ENCODE measurements at places on chromosomes 1 and 21.
A peak's percentile ranks its signal among the peaks of the same experiment; 100 is the strongest.

DNA sequence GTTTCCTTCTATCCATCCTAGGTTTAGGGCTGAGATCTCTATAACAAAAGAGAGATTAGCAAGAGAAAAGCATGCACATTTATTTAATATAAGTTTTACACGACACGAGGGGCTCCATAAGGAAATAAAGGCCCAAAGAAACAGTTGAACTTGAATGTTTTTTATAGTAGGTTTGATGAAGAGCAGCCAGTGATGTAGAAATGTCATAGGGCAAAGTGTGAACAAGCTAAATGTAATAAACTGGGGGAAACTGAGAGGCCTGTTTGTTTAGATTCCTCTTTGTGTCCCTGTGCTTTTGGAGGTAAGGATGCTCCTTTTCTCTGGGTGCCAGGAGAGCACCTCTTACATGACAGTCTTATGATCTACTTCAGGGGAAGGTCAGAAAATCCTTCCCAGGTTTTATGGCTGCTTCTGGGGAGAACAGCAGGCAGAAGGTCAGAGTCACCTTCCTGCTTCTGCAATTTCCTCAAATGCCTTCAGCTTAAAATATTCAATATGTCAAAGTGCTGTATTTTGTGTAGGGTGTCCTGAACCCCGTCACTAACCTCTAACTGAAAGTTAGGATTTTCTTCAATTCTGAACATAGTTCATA, 9.5 kb upstream of the HORMAD1 start:
- DNase-seq: no peak

DNA sequence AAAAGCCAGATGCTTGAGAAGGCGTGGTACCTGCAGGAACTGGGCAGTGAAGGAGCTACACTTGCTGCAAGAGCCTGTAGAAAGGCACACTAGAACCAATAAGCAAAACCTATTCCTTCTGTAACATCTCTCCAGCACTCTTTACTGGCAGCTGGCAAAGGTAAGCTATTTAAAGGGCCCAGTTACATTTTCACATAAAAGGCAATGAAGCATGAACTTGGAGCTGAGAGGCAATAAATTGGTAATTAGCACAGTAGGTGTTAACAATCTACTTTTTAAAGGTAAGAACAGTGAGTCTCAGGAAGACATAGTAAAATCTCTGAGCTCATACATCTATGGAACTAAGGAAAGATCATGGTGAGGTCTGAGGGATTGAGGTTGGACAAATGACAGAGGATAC, 167.1 kb upstream of the OLFM3 start:
- no peak for DNase-seq

DNA sequence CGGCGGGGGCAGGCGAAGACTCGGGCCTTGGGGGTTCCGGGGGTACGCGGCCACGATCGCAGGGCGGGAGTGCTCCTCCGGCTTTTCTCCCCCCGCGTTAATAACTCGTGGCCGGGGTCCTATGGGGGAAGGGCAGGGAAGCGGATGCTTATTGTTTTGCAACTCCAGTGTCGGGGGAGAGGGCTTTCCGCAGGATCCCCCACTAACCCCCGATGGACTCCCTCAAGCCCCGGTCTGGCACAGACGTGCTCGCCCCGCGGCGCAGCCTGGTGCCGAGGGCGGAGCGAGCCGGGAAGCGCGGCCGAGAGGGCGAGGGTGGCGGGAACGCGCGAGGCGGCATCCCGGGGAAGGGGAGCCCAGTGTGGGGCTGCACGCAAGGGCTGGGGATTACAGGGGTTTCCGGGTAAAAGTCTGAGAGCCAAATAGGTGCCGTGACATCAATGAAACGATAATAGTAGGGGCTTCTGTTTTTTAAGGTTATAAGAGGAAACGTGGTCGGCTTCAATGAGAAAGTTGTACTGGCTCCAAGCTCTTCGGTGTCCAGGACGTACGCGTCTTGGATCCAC, 772 bp downstream of the UCK2 start:
- peak; percentile 61 for DNase-seq

DNA sequence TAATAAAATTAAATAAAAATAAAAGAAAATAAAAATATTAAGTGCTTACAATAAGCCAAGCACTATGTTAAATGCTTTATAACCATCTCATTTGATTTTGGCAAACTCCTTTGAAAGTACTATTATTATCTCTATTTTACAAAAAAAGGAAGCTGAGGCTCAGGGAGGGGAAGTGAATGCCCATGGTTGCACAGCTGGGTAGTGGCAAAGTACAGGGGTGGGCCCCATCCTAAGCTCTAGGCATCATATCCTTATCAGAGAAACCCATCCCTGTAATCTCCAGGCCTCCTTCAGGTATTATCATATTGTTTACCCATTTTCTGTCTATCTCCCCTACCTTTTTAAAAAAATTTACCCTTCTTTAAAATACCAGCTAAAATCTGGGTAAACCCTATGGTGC, 2.3 kb upstream of the MED18 start:
- DNase-seq: no peak

- DNase-seq: no peak
Measured at GRCh38 chr1:213446496-213446895, 395.5 kb downstream of the RPS6KC1 start.

GRCh38 chr1:21647431-21648351, 21.5 kb downstream of the RAP1GAP start:
- DNase-seq: peak; percentile 66

- DNase-seq: no peak
Measured at GRCh38 chr1:67846538-67846937, 13.3 kb upstream of the GNG12 start.

- peak; percentile 41 for DNase-seq
Measured at GRCh38 chr1:234781241-234782065, 171.5 kb upstream of the IRF2BP2 start.

DNA sequence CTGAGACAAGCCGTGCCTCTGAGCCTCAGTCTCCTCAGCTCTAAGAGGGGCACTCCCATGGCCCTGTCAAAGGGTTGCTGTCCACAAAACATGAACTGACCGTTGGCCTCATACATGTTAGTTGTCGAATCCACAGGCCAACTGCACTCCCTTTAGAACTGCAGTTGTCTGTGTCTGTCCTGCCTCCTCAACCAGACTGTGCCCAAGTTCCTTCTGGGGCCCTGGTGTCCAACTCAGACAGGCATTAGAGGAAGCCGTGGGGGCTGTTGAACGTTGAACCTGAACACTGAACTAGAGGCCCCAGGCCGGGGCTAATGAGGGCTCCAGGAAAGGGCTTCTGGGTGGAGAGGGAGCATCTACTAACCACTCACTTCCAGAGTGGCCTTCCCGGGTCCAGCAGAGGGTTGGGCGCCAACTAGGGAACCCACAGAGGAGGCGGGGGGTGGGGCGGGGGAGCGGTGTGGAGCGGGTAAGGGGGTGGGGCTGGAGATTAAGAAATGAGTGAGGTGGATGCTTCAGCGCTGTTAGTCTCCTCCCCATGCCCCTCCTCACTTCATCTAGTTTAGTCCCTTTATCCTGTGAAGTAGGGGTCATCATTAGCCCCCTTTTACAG, at the start of gene RAB42:
TSS of gene RAB42 (plus strand) at position 558 of the 613 bp plus-strand sequence. CDS start 247 bp downstream, outside the sequence.
- no peak for DNase-seq

DNA sequence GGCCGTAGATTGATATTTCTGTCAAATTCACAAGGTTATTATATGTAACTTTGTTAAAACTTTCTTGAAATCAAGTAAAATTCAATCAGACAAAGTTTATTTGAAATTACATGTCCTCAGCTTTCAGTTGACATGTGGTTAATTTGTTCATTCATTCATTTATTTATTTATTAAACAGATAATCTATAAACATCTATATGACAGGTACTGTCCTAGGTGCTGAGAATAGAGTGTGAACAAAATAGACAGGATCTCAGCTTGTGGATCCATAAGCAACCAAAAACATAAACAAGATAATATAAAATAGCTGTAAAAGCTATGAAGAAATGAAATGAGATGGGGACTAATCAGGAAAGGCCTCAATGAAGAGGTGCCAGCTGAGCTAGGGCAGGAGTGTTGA, 72.0 kb downstream of the LRRC8D start:
- no peak for DNase-seq

- DNase-seq: no peak
Measured at GRCh38 chr1:11397151-11397901, 81.6 kb upstream of the DISP3 start.

- DNase-seq: peak; percentile 67
Measured at GRCh38 chr1:166479052-166479631, 312.3 kb upstream of the FAM78B start.

DNA sequence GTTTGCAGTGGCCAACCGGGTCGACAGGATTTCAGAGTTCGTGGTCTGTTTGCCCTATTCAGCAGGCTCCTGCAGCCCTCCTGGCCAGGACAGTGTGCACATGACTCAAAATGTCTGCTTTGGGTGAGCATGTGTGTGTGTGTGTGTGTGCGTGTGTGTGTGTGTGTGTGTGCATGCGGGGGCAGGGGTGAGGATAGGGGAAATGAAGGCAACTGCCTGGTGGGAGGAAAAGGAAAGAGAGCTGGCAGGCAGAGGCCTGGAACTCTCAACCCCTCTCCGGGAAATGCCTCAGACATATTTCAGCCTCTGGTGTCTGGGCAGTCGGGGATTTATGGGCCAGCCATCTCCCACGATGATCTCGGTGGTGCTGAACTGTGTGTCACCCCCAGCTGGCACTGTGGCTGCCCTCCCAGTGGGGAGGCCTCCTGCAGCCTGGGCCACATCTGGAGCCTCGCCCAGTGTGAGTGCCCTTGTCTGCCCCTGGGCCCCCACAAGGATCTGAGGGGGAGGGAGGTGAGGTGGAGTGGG, 15.2 kb downstream of the CDCP2 start:
- no peak for DNase-seq

DNA sequence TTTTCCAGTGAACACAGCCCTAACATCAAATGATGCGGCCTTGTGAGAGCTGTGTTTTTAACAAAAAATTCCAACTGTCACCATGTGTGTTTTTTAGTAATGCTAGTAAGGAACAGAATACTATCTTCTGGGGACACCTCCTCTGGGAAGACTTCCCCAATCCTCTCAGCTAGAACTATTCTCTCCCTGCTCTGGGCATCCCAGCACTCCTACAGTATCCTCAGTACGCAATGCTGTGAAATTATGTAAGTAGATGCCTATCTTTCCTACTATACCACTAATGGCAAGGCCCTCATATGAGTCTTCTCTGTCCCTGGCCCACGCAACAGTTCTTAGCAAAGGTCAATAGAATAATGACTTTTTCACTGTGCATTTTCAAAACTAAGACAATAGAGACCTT, 19.5 kb upstream of the TTC39A start:
- DNase-seq: no peak

DNA sequence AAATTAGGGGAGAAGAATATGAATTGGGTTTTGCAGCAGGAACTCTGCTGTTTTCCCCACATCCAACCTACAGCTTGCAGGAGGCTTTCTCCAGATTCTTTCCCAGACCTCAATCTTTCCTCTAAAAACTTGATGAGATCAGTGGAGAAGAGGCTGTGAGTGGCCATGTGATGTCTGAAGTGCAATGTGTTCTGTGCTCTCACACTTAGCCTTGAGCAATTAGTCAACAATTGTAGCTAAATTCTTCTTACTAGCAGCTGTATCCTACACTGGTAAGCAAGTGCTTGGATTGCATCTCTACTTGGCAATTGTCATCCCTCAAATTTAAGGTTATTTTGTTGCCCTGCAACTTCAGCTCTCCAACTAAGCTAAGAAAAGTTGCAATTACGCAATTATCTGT, 807.3 kb upstream of the RGS18 start:
- no peak for DNase-seq

- no peak for DNase-seq
Measured at GRCh38 chr21:25326181-25326580, 281.1 kb downstream of the MRPL39 start.

- DNase-seq: no peak
Measured at GRCh38 chr1:153353226-153353947, 4.3 kb upstream of the S100A9 start.

GRCh38 chr1:7313826-7314225, 457.3 kb upstream of the VAMP3 start:
- no peak for DNase-seq

GRCh38 chr1:185400052-185400451, 83.0 kb upstream of the IVNS1ABP start:
- no peak for DNase-seq

DNA sequence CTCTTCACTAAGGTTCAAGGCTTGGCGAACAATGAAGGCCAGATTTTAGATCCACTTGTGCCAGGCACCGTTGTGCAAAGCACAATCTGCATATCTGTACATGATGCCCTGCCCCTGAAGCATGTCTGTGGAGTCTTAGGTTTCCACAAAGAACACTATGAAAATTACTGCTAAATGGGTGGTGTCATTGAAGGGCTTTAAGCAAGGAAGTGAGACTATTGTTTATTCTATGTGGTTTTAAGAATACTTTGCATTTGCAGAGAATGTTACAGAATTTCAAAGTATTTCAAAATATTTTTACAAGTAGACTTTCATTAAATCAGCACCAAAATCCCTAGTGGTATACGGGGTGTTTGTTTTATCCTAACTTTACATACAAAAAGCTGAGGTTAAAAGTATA, 8.8 kb downstream of the TSEN15 start:
- DNase-seq: no peak

DNA sequence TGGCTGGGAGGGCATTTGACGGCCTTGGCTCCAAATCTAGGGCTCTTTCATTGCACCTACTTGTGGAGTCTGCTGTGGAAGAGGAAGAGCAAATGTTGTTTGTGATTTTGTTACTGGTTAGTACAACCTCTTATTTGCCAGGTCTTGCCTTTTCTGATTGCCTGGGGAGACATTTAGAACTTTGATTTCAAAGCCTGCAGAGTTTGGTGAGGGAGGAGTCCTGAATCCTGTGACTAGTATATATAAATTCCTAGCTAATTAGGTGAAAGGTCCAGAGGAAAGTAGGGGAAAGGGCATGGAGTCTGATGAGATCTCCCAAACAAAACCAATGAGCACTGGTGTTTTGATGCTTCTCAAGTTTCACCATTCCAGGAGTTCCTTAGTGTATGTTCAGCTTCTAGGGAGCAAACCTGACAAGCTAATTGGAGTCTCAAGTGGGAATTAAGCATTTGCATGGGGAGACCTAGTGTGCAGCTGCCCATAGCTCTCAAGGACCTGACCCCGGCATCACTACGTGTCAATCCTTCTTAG, 5.1 kb upstream of the HMGCS2 start:
- DNase-seq: peak; percentile 21

- peak; percentile 70 for DNase-seq
Measured at GRCh38 chr1:116569776-116570357, 959 bp downstream of the CD58 start.

DNA sequence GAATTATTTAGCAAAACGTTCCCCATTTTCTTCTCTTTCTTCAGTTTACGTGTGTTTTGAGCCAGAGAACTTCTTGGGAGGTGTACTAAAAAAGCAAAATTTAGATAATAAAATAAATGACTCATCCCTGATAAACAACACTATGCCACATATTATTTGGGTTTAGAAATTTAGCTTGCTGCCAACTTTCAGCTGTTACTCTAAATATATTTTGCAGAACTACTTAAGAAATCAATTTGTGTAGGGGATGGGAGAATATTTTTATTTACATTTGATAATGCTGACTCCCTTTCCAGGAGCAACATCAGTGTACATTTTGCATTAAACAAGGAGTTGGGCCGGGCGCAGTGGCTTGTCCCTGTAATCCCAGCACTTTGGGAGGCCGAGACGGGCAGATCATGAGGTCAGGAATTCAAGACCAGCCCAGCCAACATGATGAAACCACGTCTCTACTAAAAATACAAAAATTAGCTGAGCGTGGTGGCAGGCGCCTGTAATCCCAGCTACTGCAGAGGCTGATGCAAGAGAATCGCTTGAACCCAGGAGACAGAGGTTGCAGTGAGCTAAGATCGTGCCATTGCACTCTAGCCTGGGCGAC, 151.4 kb upstream of the ZRANB2 start:
- DNase-seq: no peak

- DNase-seq: no peak
Measured at GRCh38 chr21:42366292-42367010, at the start of gene TFF1. Gene TFF1 (minus strand): TSS chr21:42366535. CDS start chr21:42366495, 40 bp downstream.

GRCh38 chr1:87650306-87650705, 321.6 kb downstream of the LMO4 start:
- DNase-seq: no peak

- DNase-seq: peak; percentile 60
Measured at GRCh38 chr1:116737855-116738321, 16.3 kb upstream of the CD2 start.
